ENCODE measurements at places on chromosomes 1 and 21.

- DNase-seq = no peak
These were observed 8.5 kb downstream of the COLGALT2 start for GRCh38 chr1:184028854-184029623.

DNA sequence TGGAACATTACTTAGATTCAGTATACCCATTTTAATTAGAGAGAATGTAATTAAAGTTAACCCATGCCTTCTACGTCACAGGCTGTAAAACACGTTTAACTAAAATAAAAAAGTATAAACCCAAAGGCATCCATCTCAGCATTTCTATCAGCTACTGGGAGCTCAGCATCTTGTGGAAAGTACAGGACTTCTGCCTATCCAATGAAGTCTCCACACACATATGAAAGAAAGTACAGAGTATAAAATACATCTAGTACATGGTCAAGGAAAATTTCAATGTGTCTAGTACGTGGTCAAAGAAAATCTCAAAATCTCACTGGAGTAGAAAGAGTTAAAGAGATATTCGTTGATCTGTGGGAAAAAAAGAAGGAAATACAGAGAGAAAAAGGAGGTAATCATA lies 141.4 kb upstream of the ZNHIT6 start:
- no peak for DNase-seq

GRCh38 chr1:40620586-40621210 lies 44.8 kb downstream of the RIMS3 start:
- DNase-seq = no peak

GRCh38 chr1:107964336-107965109 lies 457 bp downstream of the VAV3 start:
- DNase-seq = no peak
